ENCODE measurements at places on chromosomes 3 and 15.

- DNase-seq = no peak
Measured at GRCh38 chr15:98718426-98719136, 70.2 kb downstream of the IGF1R start.

- DNase-seq = no peak
Measured at GRCh38 chr15:39192979-39193560, 387.8 kb upstream of the THBS1 start.

- DNase-seq = no peak
Measured at GRCh38 chr3:124607163-124607562, 123.1 kb upstream of the UMPS start.

GRCh38 chr3:127545216-127545615, 45.3 kb downstream of the TPRA1 start:
- DNase-seq = no peak

- no peak for DNase-seq
Measured at GRCh38 chr3:171890398-171890797, 47.2 kb downstream of the TMEM212 start.

DNA sequence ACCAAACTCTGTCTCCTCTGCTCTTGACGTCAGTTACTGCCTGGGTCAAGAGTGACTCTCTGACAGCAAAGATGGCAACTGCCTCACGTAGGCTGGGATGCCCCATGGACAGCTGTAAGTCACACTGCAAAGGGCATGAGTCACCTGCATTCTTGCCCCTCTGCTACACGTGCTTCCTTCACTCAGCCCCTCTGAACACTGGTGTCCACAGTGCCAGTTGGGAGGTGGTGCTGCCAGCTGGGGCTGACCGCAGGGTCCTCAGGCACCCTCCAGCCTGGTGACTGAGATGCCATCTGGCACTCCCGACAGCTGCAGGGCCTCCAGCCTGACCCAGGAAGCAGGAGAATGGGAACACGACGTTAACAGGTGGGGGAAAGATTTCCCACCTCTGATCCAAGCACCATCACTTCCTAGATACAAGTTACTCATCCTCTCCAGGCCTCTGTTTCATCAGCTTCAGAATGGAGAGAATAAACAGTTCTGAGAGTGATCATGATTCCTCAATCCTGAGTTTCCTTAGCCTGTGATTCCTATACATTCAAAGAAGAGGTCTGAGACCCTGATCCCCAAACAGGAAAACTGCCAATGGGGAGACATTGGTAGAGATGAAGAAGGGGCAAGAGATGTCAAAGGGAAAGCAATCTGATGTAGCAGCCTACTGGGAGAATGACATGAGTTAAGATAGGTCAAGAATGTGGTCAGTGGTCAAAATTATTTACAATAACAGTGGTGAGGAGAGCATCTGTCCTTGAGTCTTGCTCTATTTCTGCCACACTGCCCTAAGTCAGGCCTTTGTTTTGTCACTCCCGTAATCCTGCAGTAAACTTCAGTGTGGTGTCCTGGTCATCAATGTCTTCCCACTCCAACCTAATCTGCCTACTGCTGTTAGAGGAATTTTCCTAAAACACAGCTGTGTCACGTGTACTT, 86.1 kb upstream of the BCL6 start:
- DNase-seq = no peak

DNA sequence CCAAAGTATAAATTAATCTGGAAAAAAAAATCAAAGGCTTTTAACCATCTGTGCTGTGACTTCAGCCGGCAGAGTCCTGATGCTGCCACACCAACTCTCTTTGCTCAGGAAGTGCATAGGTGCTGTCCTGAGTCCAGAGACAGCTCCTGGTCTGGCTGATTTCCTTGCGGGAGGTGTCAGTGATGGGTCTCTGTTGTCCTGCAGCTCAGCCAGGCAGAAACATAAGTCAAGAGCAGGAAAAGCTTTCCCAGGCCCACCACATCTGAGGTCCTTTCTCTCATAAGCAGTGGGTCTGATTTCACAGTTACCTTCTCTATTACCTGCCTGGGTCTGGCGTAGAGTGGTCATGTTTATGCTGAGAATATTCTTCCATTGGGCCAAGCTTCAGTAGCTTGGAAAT, 19.4 kb downstream of the CHST2 start:
- DNase-seq = no peak

DNA sequence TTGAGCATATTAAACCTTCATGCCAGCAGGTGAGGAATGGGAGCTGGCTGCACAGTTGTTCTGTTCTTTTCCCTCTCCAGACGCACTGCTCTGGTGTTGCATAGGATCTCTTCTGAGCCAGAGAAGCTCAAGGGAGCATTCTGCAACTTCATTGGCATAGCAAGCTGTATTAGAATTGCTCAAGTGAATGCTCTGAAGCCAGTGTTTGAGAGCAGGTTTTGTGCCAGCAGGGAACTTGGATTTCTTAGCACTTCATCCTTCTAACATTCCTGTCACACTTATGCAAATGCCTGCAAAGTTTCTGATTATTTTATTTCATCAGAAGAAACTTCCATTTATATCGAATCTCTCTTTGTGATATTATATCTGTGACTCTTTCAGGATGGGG, 366.6 kb downstream of the AGBL1 start:
- DNase-seq = no peak

DNA sequence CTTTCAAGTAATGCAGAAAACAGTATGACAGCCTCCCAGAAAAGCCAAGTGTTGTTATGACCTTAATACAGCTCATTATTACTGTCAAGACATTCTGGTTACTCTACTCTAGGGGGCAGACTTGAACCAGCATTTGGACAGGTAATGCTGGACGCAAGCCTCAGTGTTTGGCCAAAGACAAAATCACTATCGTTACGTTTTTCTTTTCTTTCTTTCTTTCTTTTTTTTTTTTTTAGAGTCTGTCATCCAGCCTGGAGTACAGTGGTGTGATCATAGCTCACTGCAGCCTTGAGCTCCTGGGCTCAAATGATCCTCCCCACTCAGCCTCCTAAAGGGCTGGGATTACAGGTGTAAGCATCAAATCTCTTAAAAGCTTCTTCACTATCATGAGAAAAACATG, 29.4 kb upstream of the TMEM45A start:
- no peak for DNase-seq

GRCh38 chr15:48085591-48085930, 35.2 kb upstream of the SLC24A5 start:
- DNase-seq = no peak

DNA sequence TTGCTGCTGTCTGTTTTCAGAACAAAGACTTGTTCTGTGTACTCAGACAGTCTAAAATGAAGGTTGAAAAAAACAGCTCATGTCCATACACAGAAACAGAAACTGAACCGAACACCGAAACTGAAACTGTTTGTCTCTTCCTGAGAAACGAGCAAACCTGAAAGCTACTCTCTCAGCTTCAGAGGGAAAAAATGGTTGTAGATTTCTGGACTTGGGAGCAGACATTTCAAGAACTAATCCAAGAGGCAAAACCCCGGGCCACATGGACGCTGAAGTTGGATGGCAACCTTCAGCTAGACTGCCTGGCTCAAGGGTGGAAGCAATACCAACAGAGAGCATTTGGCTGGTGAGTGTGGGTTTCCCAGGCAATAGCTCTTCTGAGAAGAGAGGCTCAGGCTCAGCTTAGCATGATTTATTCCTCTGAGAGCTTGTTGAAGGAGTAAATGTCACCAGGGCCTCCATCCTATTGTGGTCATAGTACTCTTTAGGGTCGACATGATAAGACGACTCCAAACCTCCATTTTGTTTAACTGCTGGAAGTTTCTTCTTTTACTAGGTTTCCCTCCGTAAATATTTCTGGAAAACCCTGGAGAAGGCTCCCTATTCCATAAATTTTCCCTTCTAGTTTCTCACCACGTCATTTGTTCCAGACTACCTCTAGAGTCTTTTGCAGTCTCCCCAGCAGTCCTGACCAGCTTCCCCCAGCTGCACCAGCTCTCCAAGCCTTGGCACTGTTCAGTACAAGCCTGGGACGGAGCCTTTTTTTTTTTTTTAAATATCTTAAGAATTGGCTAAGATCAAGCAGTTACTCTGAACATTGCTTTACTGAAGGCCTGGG, at the start of gene RTP4:
RTP4 (plus strand) TSS at position 135 of the 838 bp plus-strand sequence; CDS start at position 192, 57 bp downstream.
- DNase-seq = no peak

DNA sequence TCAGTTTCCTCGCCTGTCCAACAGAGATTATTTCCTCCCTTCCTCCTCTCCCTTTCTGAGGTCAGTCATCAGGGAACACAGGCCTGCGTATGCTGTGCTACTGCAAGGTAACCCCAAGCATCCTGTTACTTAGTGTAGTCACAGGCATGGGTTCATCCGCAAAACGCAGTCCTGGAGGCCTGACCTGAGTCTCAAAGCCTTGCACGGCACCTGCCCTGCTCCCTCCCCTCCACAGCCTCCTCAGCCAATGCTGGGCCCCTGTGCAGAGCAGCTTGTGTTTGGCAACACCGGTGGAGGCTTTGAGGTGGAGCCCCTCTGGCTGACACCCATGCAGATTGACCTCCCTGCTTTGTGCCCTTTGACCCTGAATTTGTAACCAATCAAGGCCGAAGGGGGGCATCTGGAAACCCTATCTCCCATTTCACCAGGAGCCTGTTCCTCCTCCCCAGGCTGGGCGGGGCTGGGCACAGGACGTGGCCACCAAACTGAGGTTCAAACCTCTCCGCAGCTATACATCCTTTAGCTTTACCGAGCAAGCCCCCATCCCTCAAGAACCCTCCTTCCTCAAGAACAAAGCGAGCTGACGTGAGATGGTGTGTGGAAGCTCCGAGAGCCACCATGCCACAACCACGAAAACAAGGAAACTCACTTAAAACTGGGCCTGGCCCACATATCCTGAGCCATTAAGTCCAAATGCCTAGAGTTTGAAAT, 21.5 kb downstream of the TKT start:
- no peak for DNase-seq

- DNase-seq = no peak
Measured at GRCh38 chr3:113186566-113186965, 24.8 kb upstream of the BOC start.

DNA sequence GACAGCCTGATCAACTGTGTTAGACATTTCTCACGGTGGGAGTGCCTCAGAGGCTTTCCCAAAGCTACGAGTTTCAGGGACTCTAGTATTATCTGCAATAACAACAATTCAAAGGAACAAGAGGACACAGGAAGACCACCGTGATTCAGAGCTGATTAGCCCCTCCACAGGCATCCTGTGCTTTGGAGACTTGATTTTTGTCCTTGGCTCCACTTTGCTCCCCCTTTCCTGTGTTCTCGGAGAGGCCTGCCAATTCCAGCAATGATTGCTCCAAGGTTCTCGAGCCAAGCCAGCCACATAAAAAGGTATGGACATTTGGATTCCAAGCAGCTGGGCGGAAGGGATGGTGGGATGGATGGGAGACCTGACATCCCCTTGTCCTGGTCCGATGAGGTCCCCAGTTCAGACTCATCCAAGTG, 14.3 kb downstream of the EHD4 start:
- no peak for DNase-seq

DNA sequence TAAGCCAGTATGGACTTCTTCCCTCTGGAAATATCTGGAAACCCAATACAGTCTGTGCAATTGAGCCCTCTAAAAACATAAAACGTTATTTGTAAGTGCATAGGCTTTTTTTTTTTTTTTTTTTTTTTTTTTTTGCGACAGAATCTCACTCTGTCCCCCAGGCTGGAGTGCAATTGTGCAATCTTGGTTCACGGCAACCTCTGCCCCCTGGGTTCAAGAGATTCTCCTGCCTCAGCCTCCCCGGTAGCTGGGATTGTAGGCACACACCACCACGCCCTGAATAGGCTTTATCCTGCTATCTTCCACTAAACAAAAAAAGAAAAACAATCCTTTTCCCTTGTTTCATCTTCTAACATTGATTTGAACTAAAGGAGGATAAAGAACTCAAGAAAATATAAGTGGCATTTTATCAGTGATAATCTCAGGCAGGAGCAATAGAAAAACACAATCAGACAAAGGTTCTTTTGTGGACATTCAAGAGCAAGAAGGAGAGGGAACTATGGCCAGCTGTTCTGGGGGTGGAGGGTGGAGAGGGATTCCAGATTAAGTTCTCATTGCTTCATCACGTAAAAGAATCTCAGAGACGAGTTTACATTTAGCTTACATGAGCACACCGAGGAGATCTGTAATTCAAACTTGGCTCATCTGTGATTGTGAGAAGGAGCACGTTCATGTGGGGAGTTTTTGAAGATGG, 68.6 kb downstream of the ITGB5 start:
- DNase-seq = no peak

DNA sequence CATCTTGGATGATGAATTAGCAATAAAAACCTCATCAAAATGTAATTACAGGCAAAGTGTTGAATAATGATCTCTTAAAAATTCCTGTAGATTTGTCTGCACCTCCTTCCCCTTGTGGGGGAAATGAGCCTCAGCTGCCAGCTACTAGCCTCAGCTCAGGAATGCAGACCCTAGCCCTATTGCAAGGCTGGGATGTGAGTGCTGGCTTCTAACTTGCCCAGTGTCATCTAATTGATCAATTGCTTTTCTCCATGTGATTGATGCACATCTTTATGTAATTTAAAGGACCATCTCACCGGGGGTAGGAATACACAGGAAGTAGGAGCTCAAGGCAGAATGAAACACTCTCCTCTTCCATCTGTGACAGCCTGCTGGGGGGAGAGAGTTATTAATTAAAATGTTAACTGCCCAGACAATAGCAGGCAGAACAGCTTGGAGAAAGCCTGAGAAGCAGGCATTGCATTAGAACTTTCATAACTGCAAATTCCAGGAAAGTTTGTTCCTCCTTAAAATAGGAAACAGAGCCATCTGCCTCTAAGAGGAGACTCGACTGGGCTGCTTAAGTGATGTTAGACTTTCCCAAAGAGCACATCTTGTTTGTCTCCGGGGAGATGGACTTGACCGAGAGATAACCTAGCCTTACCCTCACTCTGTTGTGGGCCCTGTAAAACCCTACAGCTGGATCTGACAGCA, 69.6 kb downstream of the LRTM1 start:
- DNase-seq = no peak

DNA sequence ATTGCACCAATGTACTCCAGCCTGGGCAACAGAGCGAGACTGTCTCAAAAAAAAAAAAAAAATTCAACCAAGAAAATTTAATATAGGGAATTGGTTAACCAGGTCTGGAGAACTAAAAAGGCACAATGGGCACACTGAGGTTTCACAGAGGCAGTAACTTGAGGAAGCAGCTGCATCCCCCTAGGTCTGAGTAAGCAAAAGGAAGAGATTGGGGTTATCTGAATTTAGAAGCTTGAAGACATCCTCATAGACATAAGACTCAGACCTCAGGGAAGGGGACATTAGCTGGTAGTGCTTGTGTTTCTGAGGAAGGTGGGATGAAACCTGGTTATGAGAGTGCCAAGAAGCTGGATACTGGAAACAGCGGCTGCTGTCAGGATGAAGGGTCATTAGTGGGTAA, 50.1 kb upstream of the LEKR1 start:
- DNase-seq = no peak

- DNase-seq = no peak
Measured at GRCh38 chr3:60206206-60206605, 1045.0 kb downstream of the FHIT start.

GRCh38 chr3:12187448-12188327, 29.0 kb upstream of the TIMP4 start:
- no peak for DNase-seq

- no peak for DNase-seq
Measured at GRCh38 chr3:80492162-80492561, 724.4 kb upstream of the ROBO1 start.

GRCh38 chr15:90814191-90814821, 54.1 kb upstream of the FURIN start:
- no peak for DNase-seq
